ENCODE measurements at places on chromosomes 7 and 10. TPM values are rescaled to one million over a fixed set of nuclear protein-coding genes. Genes with fewer than 3 reads are reported as not detected.

The WDR86 gene
- total RNA-seq: 0.25 TPM

The RAPGEF5 gene
- 0.92 TPM for total RNA-seq

The PUS7 gene
- total RNA-seq: 31.5 TPM

The SHH gene
- total RNA-seq: not detected

DNA sequence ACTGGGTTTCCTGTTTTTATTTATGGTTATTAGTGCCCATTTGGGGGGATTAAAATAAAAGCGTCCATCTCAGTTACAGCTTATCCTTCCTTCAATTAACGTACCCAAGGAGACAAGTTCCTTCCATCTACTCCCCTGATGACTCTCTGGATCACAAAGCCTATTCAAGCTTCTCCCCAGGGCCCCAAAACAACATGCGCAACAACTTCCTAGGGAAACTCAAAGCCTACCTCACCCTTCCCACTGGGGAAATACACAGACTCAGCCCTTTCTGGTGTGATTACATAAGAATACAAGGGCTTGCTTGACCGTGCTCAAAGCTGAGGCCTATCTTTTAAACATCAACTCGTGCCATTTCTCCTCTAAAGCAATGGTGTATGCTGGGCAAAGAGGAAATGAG lies 112.4 kb downstream of the CDK6 start:
- DNase-seq: no peak

DNA sequence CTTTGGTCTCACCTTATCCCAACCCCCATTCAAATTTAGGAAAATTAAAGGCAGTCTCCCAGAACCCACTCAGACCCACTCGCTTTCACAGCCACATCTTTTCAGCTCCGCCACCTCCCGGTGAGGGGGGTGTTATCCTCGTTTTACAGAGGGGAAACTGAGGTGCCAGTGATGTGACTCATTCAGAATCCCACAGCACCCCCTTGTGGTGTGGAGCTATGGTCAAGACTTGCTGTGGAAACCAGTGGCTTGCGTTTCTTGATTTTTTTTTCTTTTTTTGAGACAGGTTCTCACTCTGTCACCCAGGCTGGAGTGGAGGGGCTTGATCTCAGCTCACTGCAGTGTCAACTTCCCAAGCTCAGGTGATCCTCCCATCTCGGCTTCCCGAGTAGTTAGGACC lies 27.6 kb downstream of the SLC35G1 start:
- DNase-seq: peak; percentile 44

- DNase-seq: no peak
Observed at GRCh38 chr7:80583901-80584300, 54.5 kb upstream of the CD36 start.

DNA sequence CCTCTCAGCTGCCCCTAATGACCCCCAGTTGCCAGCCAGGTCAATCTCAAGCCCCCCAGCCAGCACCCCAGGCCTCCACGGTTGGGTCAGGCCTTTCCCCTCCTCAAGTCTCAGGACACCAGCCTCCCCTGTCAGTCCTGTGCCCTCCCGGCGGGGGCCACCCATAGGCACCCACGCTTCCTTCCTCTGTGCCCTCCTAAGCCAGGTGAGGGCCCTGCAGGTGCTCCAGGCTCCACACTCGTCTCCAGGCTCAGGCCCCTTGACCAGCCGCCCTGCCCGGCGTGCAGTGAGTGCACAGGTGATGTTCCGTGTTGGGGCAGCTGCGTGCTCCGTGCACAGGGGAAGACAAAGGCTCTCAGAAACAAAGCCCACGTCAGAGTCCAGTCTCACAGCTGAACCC lies 26.8 kb upstream of the ADGRA1 start:
- DNase-seq: no peak

DNA sequence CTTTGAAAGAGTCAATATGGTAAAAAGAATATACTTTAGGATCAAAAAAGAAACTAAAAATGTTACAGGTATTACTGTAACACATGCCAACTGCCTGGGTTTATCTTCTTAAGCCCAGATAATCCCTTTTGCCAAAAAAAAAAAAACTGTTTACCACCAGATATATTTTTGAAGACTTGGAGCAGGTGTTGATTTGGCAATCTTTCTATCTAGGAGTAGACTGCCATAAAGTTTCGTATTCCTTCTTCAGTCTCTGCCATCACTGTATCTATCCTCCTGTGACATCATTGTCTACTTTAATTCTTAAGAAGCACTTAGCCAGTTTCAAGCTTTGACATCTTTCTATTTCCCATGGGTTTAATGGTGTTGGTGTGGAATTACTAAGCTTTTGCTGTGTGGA lies 161.0 kb downstream of the ST7 start:
- no peak for DNase-seq

- DNase-seq: peak; percentile 34
Observed at GRCh38 chr7:108002726-108003598, at the start of gene LAMB1. LAMB1 (minus strand) TSS chr7:108003161; CDS start chr7:108002885, 276 bp downstream.

GRCh38 chr10:1473874-1474273 lies 263.5 kb downstream of the ADARB2 start:
- no peak for DNase-seq

Measured in activated CD8-positive, alpha-beta T cell treated with anti-CD3 and anti-CD28 coated beads for 36 hours (primary cell).